ENCODE measurements at places on chromosomes 4 and X. TPM values are rescaled to one million over a fixed set of nuclear protein-coding genes. Genes with fewer than 3 reads are reported as not detected.

GRCh38 chr4:80017125-80017854 lies 55.7 kb downstream of the ANTXR2 start:
- DNase-seq: no peak

DNA sequence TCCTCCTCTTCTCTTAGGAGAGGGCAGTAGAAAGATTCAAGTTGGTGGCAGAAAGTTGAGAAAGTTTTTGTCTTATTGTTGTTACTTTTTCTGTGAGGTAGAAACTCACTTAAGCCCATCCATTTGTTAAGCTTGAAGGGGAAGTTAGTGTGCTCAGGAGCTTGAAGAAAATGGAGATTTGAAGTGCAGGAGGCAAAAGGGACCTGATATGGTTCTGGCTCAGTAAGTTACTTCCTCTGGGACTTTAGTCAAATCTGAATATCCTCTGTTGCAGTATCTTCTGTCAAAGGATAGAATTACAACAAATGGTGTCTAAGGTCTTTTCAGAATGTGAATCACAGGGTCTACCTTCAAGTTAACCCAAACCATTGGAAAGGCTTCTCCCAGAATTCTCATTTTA lies 46.2 kb downstream of the CXCL13 start:
- no peak for DNase-seq

DNA sequence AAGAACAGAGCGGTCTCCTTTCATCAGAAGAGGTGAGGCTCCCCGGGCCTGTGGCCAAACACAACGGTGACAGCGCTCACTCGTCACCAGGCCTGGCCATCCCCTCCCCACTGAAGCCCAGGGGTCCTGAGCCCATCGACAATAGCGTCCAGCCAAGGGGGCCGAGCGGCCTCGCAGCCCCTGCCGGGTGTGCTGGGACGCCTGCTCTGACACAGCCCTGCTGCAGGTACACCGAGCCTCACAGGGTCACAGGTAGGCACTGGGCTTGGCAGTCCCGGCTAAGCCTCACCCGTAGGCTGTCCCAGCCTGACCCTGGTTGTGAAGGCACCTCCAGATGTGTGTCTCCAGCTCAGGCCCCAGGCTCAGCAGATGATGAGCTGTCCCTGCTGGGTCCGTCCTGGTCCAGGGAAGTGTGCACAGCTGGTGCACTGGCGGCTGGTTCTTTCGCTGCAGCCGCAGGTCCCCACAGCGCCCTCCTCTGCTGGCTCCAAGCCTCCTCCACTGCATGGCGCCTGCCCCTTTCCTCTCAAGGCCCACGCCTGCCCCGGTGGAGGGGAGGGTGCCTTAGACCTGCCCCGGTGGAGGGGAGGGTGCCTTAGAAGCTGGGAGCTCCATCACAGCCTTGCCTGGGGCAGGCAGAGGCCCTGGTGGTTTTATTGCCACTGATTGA lies 21.5 kb downstream of the UVSSA start:
- DNase-seq: peak; percentile 39

- DNase-seq: no peak
Measured at GRCh38 chr4:6258741-6259140, 10.9 kb upstream of the WFS1 start.

DNA sequence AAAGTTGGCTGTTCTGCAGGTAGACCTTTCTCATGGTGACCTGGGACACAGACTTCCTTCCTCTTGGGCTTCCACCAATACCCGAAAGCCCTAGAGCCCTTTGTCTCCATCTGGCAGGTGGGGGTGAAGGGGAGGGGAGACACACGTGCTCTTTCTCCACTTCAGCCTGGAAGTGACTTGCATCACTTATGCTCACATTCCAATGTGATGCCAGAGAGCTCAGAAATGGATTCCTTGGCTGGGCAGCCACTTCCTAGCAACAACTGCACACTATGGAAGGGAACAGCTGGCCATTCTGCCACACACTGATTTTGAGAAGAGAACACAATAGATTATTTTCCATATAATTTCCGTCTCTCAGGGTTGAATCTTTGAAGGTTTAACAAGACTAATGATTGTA lies 36.3 kb downstream of the C4orf51 start:
- no peak for DNase-seq

DNA sequence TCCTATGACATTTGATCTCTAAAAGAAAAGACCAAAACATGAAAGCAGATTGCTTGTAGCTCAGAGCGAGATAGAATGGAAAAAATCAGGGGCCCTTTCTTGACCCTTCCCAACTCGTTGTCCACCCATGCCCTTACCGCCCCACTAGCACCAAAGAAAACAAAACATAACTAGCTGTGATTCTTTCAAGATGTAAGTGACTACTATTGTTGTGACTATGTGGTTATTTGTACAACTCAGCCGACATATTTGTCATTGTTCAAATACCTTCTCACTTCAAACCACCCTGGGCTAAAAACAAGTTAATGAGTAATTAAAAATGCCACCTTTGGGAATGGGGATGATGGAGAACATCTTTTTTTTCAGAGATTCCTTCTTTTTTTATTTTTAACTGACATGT lies 171.2 kb upstream of the GPC4 start:
- no peak for DNase-seq

Gene ANXA10
- total RNA-seq: not detected

GRCh38 chr4:132707955-132708354 lies 441.1 kb upstream of the PCDH10 start:
- DNase-seq: no peak

Gene GATA1
- not detected for total RNA-seq

DNA sequence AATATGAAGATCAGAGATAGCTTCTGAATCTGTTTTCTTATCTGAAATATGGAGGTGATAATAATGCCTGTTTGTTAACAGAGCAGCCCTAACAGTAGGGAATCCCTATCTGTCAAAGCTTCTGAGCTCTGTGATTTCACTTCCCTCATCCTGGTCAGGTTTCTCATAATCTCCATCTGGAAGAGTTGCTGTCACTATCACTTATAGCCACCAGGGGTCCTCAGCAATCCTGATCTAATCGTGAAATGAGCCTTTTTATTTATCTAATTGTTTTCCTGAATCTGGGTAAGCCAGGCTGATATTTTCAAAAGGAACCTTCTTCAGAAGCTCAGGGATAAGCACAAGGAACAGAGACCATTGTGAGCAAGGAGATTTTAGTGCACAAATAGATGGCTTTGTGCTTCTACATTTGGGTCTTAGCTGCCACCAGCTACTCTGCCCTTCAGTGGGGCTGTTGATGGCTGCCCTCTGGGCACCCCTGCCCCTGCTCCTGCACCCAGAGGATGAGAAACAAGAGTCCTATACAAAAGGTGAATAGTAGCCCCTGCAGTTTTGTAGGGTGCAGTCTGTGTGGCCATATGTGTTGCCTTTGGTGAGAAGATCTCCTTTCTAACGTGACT lies 196.4 kb upstream of the RADX start:
- peak; percentile 43 for DNase-seq

- DNase-seq: peak; percentile 49
Measured at GRCh38 chrX:132592880-132593279, 104.0 kb upstream of the MBNL3 start.

Gene FAT4
- total RNA-seq: 7.4 TPM

Gene CLTRN
- total RNA-seq: 2.0 TPM

DNA sequence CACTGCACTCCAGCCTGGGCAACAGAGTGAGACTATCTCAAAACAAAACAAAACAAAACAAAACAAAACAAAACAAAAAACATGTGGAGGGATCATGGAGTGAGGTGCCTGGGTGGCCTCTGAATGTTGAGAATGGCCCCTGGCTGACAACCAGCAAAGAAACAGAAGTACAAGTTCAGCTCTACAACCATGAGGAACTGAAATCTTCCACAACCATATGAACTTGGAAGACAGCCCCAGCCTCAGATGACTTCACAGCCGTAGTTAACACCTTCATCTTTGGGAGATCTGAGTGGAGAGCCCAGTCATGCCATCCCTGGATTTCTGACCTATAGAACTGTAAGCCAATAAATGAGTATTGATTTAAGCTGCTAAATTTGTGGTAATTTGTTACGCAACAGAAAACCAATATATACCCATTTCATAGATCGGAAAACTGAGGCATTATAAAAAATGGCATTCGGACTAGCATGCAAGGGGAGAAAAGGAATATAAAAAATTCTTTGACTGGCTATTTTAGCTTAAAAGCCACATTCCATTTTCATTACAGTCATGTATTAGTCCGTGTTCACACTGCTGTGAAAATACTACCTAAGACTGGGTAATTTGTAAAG lies 138.7 kb upstream of the RAPGEF2 start:
- DNase-seq: no peak

Gene PFKFB1
- 0.74 TPM for total RNA-seq

Gene SPP1
- total RNA-seq: 1.1 TPM

- DNase-seq: no peak
Measured at GRCh38 chr4:26235500-26235899, 85.3 kb upstream of the RBPJ start.

DNA sequence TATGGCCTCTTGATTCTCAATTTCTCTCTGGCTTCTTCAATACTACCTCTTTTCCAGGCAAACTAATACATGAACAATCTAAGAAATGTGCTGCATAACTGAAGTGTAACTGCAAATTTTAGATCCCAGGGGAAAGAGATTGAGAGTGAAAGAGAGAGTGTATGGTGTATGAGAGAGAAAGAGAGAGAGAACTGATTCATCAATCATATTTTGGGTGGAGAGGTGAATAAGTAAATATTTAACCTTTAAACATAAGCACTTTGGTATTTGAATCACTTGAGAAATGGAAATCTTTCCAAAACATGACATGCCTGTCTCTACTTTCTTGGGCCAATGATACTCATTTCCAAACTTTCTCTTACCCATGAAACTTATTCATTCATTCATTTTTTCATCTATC lies 147.2 kb upstream of the DIPK2B start:
- no peak for DNase-seq

DNA sequence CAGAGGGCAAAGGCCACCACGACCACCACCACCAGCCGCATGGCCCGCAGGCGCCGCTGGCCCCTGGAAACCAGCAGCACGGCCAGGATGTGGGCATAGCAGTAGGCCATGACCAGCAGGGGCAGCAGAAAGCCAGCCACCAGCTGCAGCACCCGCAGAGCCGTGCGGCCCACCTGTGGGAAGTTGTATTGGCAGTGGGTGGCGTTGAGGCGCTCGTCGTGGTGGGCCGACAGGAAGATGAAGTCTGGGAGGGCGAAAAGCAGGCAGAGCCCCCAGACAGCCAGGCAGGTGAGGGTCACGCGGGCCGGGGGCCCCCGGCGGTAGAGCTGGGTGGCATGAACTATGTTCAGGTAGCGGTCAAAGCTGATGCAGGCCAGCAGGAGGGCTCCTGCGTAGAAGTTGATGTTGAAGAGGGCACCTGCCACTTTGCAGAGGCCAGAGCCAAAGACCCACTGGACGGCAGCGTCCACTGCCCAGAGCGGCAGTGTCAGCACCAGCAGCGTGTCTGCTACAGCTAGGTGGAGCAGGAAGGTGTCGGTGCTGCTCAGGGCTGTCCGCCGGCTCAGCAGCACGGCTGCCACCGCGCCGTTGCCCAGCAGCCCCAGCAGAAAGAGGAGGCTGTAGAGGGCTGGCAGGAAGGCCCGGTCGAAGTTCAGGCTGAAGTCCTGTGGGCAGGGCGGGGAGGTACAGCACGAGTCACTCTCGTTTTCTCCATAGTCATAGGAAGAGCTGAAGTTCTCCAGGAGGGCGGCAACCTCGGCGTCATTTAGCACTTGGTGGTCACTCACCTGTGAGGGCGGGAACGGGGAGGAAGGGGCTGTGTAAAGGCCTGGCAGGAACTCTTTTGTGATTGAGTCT lies 1.4 kb downstream of the CXCR3 start:
- no peak for DNase-seq

DNA sequence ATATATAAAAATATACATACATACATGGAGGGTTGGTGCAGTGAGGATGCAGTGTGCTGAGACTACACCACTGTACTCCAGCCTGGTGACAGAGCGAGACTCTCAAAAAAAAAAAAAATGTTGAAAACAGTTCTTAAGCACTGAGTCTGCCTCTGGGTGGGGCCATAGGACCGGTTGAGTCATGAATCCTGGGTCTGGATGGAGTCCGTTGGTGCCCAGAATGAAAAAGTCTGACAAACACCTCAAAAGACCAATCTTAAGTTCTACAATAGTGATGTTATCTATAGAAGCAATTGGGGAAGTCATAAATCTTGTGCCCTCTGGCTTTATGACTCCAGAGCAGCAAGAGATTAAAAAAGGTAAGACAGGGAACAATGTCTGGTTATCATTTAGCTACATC lies 70.4 kb downstream of the FGFBP1 start:
- DNase-seq: peak; percentile 11

Gene GPC4
- 23.6 TPM for total RNA-seq

DNA sequence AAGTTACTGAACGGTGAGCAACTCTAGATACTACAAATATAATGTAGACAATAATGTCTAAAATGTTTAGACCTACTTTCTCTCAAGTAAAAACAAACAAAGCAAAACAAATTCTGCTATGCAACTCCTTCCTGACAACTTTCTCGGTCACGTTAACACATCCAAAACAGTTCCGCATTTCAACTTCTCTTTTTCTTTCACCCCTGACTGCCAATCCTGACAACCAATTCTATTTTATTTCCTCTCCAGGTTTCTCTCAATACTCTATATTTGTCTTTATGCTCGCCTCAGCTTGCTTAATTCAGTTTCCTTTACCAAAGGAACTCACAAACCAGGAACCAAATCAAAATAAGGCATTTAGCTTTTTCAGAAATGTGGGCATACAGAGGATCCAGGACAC lies 513.0 kb downstream of the FSTL5 start:
- no peak for DNase-seq

GRCh38 chr4:41199788-41200187 lies 14.6 kb downstream of the APBB2 start:
- DNase-seq: no peak

Gene TGIF2LX
- total RNA-seq: not detected

Gene ANK2
- 121 TPM for total RNA-seq

Gene GPM6B
- 49.6 TPM for total RNA-seq

- peak; percentile 71 for DNase-seq
Measured at GRCh38 chr4:73964862-73965611, 16.8 kb downstream of the PF4 start.

- no peak for DNase-seq
Measured at GRCh38 chr4:169234137-169234855, 36.5 kb downstream of the SH3RF1 start.

- DNase-seq: no peak
Measured at GRCh38 chr4:40283413-40283812, 51.7 kb upstream of the CHRNA9 start.

DNA sequence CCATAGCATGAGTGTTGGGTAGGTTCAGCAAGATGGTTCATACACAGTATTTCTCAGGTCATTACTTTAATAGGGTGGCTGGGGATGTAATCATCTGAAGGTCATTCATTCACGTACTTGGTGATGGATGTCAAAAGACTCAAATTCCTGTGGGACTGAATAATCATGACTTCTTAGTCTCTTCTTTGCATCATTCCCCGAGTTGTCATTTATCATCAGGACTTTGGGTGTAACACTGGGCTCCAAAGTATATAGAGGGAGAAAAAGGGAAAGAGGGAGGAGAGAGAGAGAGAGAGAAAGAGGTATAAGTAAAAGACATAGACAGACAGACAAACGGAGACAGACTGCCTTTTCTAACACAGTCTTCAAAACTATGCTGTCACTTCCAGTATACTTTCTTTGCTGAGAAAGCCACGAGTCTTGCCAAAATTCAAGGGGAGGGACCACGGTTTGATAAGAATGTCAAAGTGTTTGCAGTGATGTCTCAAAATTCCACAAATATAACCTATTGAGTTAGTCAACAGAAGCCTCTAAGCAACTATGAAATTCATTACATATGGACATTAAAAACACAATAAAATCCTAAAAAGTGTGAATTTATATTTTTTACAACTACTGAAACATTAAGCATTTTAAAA lies 55.9 kb downstream of the UGT2A3 start:
- DNase-seq: no peak

Gene RP2
- total RNA-seq: 17.2 TPM
